ENCODE measurements at places on chromosomes 4 and X.

- no peak for DNase-seq
These were observed 233.8 kb downstream of the ENOX2 start for GRCh38 chrX:130669233-130669632.

DNA sequence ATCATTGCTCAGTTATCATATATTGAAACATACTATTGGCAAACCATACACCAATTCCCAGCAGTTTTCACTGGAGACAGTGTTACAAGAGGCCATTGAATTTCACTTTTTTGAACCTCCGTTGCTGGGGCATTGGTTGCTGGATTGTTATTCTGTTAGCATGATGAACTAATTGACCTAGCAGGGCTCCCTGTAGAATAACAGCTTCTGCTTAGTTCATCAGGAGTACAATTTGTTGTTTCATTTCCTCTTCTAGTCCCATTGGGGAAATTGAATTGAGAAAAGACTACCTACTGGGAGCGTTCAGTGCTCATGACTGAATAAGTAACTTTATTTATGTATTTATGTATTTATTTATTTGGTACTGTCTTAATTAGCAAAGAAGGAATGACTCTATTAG lies 151.6 kb downstream of the SLIT2 start:
- no peak for DNase-seq

DNA sequence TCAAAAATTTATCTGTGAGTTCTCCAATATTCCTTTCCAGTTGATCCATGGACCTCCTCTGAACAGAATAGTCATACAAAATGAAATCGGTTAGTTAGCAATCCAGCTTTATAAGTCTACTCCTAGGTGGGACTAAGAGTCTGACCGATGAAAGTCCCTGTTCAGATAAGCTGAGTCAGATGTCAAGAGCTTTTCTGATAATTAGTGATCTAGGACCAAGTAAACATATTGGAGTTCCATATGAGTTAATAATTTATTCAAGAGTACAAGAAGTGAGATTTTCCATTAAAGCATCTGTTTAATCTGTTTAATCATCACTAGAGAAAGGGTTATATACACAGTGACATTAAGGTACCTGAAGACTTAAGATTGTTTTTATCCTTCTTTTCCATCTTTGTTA lies 74.7 kb downstream of the UGT8 start:
- DNase-seq, result no peak

- no peak for DNase-seq
These were observed 95.0 kb downstream of the SH3KBP1 start for GRCh38 chrX:19792412-19792811.

DNA sequence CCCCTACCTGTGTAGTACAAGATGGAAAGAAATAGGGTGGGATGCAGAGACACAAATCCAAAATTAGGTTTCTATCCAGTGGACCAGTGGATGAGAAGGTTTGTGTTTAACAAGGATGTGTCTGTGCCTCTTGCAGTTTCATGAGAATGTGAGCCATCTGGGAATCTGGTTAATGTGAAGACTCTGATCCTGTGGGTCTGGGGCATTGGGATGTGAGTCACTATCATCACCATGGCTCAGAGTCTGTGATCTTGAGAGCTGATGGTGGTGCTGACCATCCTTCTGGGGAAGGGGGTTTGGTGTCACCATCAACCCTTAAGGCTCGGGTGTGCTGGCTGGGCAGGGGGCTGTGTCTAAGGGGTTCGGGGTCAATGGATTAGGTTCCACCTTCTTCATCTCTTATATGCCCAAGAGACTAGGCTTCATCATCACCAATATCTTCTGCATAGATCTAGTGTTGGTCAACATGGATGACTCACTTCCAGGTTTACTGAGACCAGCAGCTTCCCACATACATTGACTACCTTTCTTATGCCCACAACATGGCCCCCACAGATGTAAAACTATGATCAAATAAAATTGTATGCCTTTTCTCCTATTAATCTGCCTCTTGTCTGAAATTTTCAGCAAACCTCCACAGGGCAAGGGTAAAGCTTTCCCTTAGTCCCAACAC lies 65.7 kb upstream of the MID1 start:
- DNase-seq, result no peak

DNA sequence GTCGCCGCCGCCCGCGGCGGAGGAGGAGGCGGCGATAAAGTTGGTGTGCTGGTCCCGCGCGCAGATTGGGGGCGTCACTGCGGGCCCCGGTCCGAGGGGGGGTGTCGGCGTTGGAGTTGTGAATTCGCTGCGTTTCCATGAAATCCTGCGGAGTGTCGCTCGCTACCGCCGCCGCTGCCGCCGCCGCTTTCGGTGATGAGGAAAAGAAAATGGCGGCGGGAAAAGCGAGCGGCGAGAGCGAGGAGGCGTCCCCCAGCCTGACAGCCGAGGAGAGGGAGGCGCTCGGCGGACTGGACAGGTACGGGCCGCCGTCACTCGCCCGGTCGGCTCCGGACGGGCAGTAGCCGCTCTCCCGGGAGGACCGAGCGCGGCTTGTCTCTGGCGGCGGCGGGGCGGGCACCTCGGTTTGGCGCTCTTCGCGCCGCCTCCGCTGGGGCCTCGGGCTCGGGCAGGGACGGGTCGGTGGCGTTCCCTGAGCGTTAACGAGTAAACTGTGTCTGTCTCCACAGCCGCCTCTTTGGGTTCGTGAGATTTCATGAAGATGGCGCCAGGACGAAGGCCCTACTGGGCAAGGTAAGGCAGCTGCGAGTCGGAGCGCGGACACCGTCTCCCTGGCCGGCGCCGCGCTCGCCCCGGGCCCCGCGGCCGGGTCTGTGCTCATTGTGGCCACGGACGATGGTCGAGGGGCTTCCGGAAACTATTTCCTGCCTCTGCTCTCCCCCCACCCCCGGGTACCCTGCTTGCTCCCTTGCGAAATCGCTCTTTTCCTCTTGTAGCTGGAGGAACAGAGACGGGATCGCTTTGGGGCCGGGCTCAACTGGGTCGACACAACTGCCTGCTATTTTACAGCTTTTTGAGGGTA lies 658 bp downstream of the KDM6A start:
- DNase-seq, result peak; percentile 33

- no peak for DNase-seq
These were observed 145.5 kb upstream of the NAP1L5 start for GRCh38 chr4:88843067-88843685.

DNA sequence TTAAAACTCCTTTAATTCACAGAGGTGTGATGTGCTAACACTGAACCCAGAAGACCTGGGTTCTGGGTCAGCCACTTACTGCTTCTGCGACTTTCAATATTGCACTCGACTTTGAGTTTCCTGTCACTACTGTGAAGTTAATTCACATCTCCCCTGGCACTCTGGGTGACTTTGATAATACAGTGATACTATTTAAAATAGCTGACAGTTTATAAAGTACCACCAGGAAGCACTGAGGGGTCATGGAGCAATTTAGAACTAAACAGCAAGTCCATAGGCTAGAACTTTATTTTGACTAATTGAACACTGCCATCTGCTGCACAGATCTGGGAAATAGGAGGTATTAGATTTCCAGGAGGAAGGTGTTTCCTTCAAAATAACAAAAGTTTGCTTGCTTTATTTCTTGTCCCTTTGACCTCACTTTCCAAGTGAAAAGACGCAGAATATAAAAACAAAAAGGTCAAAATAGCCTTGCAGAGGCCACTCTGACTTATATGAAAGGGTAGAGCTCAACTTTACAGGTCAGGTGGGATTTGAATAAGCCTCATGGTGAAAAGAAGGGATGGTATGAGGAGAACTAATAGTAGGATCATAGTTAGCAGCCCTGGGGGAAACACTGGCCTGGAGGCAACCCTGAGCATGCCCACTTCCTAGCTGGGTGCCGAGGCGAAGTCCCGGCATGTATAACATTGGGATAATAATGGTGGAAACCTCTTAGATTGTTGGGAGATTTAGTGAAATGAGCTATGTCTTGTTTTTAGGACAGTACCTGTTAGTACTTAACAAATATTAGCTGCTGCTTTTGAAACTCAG lies 53.4 kb downstream of the ZNF518B start:
- DNase-seq, result no peak

- DNase-seq, result no peak
These were observed 192.1 kb downstream of the IDS start for GRCh38 chrX:149312988-149313387.

GRCh38 chr4:147174591-147174990 lies 228.9 kb upstream of the TTC29 start:
- no peak for DNase-seq

- no peak for DNase-seq
These were observed 723 bp downstream of the NKX6-1 start for GRCh38 chr4:84498203-84498934.

- no peak for DNase-seq
These were observed 82.7 kb upstream of the GPM6B start for GRCh38 chrX:13899607-13900006.

DNA sequence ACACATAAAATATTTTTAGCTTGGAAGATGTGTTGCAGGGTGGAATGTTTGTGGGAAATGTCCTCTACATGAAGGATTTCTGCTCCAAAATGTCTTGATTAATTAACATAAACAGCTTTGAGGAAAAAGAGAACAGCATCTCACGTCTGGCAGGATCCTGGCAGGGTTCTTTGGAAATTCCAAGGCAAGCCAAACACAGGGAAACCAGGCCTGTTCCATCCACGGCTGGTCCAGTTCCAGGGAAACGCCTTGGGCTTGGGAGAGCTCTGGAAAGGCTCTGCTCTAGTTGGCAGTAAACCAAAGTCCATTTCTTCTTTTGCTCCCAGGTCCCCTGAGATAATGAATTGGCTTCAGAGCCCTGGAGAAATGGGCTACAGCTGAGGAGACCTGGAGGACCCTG lies 42.4 kb upstream of the GAB1 start:
- no peak for DNase-seq

- no peak for DNase-seq
These were observed 112.9 kb upstream of the NOCT start for GRCh38 chr4:138902705-138903104.

GRCh38 chr4:75053352-75053751 lies 120.4 kb downstream of the PARM1 start:
- DNase-seq, result no peak

- DNase-seq, result no peak
These were observed 5.1 kb upstream of the CXCL9 start for GRCh38 chr4:76012388-76012801.

- DNase-seq, result no peak
These were observed 54.5 kb downstream of the HTRA3 start for GRCh38 chr4:8323947-8324555.

DNA sequence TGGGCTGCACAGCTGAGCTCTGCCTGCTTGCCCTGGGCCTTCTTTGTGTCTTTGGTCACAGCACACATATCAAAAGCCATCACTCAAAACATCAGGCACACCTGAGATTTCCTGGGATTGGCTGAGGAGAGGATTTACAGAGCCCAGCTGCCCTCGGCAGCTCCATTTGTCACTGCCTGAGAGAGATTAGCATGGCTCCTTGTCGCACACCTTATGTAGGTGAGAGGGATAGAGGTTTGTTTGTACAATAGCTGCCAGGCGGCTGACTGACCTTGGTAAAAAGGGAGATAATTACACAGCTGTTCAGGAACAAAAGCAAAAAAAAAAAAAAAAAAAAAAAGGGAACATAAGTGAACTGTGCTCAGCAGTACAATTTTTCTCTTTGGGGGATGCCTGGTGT lies 63.2 kb downstream of the MGST2 start:
- no peak for DNase-seq

DNA sequence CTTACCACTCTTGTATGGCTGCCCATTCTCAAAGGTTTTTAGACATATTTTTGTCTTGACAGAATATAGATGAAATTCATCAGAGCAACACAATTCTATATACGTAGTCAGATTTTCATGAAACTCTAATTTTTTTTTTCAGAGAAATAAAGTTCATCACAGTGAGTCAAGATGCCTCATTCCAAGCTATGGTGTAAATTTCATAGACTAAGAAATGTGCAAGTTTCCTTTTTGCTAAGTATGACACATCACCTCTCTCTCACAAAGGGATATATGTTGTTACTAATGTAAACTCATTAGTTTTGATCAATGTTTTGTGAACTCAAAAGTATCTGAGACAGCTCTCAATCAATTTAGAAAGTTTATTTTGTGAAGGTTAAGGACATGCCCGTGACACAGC lies 60.4 kb upstream of the ATXN3L start:
- no peak for DNase-seq

- DNase-seq, result no peak
These were observed 191.2 kb downstream of the FRMPD4 start for GRCh38 chrX:12329476-12329875.

DNA sequence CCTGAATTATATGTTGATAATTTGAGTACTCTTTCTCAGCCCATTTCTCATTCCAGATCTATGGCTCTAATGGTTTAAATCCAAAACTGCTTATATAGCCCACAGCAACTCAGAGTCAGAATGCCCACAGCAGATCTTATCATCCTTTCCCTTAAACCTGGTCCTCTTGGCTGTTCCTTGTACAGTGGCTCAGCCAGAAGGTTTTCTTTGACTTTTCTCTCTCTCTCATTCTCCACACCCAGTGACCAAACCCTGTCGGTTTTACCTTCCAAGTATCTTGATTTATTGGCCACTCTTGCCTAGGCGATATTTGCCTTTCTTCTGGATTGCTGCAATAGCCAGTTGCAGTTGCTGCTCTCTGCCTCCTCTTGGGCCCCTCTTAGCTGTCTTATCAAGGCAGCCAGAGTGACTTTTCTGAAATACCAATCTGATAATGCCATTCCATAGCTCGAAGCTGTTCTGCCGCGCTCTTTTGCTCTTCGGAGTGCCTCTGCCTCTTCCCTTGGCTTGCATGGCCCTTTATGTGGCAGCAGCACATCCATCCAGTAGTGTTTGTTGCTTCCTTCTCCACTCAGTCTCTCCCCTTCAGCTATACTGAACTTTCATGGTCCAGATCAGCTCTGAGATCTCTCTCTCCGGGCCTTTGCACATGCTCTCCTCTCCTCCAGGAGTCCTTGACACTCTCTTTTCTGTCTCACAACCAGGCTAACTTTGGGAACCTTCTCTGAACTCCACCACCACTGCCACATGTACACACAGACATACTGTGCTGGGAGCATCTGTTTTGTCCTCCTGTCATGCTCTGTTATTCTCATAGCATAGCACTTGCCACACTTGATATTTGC lies 11.8 kb downstream of the GAB1 start:
- DNase-seq, result no peak

DNA sequence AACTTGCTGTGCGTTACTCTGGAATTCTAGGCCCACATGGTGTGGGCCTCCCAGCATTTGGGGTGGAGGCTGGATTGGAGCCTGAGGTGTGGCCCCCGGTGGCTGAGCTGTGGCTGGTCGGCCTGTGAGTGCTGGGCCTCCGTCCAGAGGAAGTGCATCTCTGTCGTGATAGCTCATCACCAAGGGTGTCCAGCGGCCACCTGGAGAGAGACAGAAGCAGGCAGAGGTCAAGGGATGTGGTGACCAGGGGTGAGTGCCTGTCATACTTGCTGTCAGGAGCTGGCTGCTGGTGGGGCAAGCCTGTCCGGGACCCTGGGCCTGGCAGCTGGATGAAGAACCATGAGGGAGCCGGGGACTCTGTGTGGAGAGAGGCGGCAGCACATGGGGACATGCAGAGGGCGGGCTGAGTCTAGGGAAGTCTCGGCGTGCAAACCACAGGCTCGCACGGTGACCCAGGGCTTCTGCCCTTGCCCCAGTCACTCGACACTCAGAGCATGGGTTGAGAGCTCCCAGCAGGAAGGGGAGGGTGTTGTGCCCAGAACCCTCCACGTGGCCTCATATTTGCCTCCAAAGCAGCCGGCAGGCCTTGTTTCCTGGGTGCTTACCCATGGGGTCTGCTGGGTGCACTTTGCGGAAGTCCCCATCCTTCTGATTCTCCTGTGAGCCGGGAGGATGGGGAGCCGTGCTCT lies 6.2 kb downstream of the SORCS2 start:
- DNase-seq, result no peak

Data from stimulated activated CD4-positive, alpha-beta T cell treated with anti-CD3 and anti-CD28 coated beads, Interleukin-15, amount 100 ng/mL, for 48 hours (primary cell).